IPS-NIHi11 (cell line): ENCODE measurements at places on chromosomes 5 and 9.

- DNase-seq: no peak
These were observed 187.5 kb upstream of the NR4A3 start for GRCh38 chr9:99634186-99634585.

DNA sequence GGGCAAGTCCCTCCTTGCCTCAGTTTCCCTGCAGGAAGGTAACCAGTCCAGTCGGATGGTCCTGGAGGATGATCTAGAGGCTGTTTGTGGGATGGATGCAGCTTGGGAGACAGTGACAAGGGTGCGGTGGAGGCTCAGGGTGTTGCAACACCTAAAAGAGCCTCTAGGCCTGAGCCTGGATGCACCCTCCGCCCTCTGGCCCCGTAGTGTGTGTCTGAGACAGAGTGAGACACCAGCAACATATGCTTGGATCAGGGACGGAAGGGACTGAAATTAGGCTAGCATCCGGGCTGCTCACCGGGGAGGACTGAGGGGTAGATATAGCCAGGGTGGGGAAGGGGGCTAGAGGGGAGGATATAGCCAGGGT lies 1.1 kb downstream of the CRAT start:
- no peak for DNase-seq

DNA sequence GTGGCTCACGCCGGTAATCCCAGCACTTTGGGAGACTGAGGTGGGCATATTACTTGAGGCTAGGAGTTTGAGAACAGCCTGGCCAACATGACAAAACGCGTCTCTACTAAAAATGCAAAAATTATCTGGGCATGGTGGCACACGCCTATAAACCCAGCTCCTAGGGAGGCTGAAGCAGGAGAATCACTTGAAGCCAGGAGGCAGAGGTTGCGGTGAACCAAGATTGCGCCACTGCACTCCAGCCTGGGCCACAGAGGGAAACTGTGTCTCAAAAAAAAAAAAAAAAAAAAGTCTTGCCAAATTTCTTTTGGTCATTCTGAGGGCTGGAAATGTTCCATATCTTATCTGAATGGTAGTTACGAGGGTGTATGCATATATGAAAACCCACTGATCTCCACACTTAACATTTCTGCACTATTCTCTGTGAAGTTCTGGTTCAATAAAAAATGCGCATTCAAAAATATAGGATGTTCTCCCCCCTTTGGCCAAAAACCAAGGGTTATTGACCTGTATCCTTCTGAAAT lies 13.5 kb upstream of the NIPAL4 start:
- DNase-seq: no peak

GRCh38 chr5:168592014-168592368 lies 12.8 kb upstream of the PANK3 start:
- no peak for DNase-seq

DNA sequence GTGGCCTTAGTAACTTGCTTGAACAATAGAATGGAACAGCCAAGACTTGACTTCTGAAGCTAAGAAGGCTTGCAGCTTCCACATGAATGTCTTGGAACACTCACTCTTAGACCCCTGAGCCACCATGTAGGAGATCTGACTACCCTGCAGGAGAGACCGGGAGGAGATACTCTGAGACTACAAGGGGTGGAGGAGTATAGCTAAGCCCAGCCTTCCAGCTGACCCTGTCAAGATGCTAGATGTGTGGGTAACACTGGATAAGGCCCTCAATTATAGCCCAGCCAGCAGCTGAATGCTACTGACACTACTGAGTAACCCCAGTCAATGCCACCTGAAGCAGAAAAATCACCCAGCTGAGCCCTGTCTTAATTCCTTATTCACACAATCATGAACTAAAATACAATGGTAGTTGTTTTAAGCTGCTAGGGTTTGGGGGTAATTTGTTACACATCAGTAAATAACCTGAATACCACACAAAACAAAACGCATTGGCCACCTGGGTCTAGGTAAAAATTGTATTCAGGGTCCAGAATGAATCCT lies 180.9 kb downstream of the FSTL4 start:
- DNase-seq: no peak

DNA sequence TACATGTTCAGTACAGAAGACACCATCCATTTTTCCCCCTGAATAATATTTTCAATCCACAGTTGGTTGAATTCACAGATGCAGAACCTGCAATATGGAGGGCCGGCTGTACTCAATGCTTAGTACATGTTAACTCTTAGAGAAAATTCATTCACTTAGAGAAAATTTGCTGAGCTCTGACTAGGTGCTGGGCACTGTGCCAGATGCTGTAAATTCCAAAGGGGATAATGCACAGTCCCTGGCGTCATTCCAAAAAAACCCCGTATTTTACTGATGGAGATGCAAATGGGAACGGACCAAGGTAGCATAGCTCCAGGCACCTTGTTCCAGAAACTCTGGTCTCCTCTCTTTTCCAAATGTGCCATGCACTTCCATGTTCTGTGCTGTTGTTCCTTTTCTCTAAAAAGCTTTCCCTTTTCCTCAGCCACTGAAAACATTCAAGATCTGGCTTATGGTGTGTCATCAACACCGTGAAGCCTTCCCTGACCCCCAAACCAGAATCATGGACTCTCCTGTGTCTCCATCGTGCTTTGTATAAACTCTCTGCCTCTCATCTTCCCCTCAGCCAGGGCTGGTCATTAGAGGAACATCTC lies 55.7 kb upstream of the COL15A1 start:
- no peak for DNase-seq

DNA sequence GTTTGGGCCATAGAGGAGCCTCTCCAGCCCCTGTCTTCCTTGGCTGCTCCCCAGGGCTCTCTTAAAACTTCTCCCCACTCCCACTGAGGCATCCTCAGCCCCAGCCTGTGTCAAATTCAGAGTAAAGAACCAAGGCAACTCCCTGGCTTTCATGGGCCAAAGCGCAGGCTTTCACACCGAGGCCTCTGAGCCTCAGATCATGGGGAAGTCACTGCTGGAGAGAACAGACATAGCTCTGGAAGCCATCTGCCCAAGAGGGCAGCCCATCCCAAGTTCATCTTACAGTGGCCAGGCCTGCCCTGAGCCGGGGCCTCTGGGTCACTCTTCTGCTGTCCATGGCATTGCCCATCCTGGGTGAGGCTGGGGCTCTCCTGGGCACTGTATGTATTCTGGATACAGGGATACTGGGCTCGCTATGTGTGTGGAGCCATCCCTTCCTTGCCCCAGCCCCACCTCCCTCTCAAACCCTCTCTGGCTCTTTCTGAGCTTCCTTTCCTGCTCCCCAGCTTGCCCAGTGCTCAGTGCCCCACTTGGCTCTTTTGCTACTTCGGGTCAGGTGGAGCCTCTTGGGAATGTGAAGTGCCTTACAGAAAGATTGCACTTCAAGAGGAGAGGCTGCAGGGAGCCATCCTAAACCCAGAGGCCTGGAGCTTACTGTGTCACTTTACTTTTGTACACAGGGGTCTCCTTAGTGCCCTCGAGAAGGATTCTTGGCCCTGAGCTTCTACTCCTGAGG lies 33.0 kb downstream of the TGFBI start:
- DNase-seq: no peak

- DNase-seq: no peak
These were observed 5.7 kb downstream of the QSOX2 start for GRCh38 chr9:136239983-136240330.

DNA sequence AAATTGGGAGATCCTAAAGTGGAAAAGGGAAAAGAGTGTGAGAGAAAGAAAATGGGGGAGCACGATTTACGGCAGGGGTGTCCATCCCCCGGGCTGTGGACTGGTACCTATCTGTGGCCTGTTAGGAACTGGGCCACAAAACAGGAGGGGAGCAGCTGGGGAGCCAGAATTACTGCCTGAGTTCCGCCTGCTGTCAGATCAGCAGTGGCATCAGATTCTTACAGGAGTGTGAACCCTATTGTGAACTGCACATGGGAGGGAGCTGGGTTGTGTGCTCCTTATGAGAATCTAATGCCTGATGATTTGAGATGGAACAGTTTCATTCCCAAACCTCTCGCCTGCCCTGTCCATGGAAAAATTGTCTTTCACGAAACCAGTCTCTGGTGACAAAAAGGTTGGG lies 108.3 kb upstream of the ADAMTSL1 start:
- no peak for DNase-seq

DNA sequence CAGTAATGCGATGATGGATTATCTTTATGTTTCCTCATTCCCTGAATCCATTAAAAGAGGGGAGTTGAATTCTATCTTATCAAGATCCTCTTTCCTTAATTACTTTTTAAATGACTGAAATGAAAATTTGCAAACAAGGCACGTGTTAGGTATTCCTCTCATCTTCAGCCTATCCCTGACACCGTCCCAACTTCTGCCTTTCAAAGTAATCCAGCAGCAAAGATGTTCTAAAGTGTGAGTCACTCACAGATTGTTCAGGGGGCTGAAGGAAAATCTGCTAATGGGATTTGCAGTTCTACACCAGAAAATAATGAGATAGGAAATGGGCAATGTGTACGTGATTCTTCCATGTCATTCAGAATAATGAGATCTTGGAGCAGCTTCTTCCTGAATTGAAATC lies 403.0 kb downstream of the ARHGEF28 start:
- no peak for DNase-seq

DNA sequence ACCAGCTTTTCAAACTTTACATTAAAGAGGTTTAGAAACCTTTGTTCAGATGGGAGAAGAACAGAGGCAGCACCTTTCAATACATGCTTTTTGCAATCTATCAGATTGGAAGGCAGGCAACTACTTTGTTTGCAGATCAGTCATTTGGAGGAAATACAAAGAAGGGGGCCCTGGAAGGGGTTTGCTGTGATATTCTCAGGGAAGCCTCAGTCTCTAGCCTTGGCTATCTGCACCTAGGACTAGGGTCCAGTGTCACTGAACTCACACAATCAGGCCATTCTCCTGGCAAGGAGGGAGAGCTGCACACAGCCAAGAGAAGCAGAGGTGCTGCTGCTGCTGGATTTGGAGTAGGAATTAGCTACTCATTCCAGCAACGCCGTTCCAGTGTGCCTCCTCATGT lies 79.5 kb downstream of the CRB2 start:
- no peak for DNase-seq

DNA sequence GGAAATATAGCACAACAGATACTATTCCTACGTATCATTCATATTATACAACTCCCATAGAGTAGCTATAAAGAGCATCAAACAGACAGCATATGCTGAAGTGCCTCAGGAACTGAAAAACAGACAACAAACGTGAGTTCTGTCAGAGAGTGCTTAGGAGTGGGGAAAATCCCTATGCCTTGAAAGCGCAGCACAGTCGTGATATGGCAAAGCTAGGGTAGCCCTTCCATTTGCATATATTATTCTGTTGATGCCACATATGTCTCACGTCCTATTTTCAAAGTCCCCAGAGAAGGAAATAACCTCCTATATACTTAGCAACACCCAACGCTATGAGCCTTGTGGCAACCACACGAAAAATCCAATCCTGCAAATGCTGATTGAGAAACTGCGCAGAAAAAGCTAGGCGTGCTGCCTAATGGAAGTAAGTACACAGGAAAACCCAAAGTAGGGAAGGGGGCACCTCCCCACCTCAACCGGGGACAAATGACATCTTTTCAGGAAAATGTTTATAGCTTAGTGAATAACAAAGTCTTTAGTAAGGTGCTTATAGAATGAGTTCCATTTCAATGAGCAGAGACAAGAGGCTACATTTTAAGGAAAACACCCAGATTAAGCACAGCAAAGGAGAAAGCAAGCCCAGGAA lies 105.1 kb downstream of the MED10 start:
- no peak for DNase-seq

DNA sequence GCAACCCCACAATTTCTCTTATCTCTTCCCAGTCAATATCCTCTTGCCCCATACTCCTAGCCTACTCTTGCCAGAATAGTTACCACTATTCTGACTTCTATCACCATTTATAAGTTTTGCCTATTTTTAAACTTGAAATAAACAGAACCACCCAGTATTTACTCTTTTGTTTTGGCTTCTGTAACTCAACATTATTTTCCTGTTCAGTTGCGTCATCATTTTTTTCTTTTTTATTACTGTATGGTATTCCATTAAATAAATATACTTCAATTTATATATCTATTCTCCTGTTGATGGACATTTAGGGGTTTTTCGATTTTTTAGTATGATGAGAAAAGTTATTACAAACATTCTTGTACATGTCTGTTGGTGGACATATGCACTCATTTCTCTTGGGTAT lies 62.6 kb upstream of the ERBIN start:
- no peak for DNase-seq

DNA sequence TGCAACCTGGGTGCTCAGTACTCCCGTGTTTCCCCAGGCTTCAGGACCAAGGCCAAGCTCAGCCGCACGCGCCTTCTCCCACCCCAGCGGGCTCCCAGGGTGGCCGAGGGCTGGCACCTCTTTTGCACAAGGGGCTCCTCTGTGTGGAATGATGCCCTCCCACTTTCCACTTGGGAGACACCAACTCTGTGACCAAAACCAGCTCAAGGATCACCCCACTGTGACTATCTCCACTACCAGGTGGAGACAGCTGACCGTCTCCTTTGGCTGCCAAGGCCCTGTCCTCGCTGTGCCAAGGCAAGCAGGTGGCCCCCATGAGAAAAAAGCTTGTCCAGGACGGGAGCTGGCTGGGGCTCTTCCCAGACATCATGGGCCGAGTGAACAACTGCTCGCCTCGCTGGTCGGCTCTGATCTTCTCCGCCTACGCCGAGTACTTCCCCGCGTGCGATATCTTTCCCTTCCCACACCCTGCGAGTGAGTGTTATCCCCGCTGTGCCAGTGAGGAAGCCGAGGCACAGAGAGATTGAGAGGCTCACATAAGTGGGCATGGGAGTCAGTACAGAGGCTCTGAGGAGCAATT lies 132.8 kb downstream of the ZNF354C start:
- no peak for DNase-seq

DNA sequence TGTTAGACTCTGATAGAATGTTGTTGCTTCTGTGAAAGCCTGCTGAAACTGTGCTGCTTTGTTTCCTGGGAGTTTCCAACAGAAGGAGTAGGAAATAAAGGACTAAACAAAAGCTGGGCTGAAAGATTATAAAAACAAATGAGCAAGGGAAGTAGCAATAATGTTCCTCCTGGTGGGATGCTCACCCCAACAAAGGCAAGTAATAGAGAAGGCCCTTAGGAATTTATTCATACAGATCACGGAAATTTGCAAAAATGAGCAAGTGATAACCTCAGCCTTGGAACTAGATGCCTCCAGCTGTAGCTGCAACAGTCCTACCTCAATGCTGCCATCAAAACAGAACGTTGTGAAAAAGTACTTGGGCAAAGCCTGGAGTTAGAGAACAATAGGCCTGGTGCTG lies 1248.0 kb upstream of the C9orf72 start:
- DNase-seq: no peak

DNA sequence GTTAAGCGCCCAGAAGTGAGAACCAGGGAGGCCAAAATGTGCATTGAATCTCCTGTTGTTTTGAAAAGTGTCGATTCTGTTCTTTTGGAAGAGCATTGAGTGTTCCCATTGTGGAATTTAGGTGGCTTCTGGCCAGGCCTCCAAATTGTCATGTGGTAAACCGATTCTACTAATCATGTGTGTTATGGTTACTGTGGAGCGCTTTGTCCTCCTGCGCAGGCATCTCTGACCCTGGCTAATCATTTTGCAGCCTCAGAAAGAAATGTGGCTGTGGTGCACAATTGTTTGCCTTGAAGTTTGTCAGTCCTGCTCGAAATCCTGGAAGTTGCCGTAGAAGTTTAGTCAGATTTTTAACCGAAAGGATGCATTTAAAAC lies 121.3 kb downstream of the RASGRF2 start:
- no peak for DNase-seq

GRCh38 chr5:128426090-128426534 lies 111.9 kb downstream of the FBN2 start:
- no peak for DNase-seq

- DNase-seq: peak; percentile 96
These were observed 3.7 kb upstream of the STXBP1 start for GRCh38 chr9:127608104-127608966.
